NCI-H187 treated with DMSO at 0.1 percent for 48 hours (cell line): ENCODE measurements at places on chromosomes 1 and 21.

- DNase-seq = no peak
Measured at GRCh38 chr1:244962130-244962529, 97.8 kb upstream of the HNRNPU start.

- no peak for DNase-seq
Measured at GRCh38 chr1:62353853-62354252, 34.6 kb upstream of the KANK4 start.

DNA sequence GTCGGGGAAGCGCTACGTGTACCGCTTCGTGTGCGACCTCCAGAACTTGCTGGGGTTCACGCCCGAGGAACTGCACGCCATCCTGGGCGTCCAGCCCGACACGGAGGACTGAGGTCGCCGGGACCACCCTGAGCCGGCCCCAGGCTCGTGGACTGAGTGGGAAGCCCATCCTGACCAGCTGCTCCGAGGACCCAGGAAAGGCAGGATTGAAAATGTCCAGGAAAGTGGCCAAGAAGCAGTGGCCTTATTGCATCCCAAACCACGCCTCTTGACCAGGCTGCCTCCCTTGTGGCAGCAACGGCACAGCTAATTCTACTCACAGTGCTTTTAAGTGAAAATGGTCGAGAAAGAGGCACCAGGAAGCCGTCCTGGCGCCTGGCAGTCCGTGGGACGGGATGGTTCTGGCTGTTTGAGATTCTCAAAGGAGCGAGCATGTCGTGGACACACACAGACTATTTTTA, 17.1 kb downstream of the ETS2 start:
- no peak for DNase-seq

GRCh38 chr1:27569506-27570291, 34.2 kb downstream of the AHDC1 start:
- no peak for DNase-seq

DNA sequence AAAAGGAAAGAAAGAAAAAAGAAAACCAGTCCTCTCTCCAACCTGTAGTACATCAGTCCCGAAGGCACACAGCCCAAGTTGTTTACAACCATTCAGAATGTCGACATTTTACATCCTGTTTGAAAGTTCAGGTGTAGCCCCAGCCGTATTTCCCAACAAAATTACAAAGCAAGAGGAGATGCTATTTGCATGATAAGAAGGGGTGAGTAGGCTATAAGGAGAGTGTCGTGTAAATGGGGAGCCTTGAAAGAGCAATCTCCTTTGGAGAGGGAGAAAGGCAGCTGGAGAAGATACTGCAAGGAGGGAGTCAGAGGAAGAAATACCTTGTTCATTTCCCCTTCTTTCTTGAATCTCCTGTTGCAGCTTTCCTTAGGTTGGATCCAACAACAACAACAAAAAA, 35.5 kb upstream of the DENND1B start:
- DNase-seq = no peak

- DNase-seq = peak; percentile 97
Measured at GRCh38 chr1:1115786-1116700, at the start of gene C1orf159. TSS of gene C1orf159 (minus strand) at chr1:1116089. CDS start at chr1:1091543, 24,546 bp downstream.

GRCh38 chr1:164723296-164723798, 164.4 kb downstream of the PBX1 start:
- DNase-seq = no peak

- no peak for DNase-seq
Measured at GRCh38 chr1:234745844-234746797, 136.1 kb upstream of the IRF2BP2 start.

DNA sequence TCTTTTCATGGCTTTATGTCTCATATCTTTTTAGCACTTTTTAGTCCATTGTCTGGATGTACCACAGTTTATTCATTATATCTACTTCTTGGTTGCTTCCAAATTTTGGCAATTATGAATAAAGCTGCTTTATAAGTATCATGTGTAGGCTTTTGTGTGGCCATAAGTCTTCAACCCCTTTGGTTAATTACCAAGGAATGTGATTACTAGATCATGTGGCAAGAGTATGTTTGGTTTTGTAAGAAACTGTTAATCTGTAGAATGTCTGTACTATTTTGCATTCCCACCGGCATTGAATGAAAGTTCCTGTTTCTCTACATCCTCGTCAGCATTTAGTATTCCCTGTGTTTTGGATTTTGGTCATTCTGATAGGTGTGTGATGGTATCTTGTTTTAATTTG, 31.5 kb downstream of the ZBTB40 start:
- DNase-seq = no peak

DNA sequence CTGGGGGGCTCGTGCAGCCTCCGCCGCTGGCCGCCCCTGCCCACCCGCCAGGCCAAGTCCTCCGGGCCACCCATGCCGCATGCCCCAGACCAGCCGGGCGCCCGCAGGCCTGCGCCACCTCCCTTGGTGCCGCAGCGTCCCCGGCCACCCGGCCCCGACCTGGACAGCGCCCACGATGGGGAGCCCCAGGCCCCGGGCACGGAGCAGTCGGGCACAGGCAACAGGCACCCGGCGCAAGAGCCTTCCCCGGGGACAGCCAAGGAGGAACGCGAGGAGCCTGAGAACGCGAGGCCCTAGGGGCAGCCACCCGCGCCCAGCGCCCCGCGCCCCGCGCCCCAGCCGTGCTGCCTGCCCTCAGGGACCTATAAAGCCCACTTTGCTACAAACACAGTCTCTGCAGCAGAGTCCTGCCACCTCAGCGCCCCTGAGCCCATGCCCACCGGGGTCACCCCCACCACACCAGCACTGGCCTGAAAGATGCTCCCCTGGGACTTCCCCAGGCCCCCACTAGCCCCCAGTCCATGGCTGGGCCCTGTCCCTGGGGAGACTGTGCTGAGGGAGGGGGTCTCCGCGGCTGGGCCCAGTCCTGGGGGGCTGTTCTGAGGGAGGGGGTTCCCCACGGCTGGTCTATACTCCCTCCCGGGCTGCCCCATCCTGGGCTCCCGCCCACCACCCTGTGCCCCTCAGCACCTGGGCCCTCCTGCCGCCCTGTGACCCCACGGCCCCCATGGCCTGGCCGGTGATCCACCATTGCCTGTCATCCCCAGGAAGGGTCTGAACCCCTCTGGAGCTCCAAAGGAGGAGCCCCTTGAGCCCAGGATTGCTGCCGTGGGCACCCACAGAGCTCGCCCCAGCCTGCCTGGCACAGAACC, 8.6 kb downstream of the TNFRSF18 start:
- no peak for DNase-seq

DNA sequence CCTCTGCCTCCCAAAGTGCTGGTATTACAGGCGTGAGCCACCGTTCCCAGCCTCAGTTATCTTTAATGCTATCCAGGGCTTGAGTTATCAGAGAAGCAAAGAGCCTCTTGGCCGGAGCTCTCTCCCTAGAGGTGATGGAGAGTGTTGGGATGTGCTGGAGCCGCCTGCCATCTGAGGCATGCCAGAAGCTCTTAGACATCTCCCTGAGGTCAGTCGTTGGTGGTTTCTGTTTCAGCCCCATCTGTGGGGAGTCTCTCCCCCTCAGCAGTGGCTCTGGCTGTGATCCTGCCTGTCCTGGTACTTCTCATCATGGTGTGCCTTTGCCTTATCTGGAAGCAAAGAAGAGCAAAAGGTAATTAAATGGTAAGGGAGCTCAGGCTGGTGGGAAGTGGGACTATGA, 11.6 kb upstream of the ZNF691 start:
- DNase-seq = no peak

- DNase-seq = no peak
Measured at GRCh38 chr1:55926906-55927471, 652.4 kb downstream of the PLPP3 start.

DNA sequence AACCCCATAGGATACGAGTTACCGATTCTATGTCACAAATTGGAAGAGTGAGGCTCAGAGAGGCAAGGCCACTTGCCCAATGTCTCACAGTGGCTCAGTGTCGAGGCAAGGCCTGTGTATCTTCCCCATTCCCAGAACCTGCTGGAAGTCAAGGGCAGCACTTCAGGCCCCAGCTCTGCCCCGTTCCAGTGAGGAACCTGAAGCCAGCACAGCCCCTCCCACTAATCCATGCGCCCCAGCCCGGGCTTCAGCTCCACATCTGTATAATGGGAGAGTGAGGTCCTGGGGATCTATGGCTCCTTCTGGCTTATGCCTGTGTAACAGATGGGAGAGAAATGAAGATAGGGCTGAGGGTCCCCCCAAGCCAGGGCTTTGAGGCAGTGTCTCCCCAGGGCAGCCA, 56.3 kb downstream of the CASZ1 start:
- no peak for DNase-seq

DNA sequence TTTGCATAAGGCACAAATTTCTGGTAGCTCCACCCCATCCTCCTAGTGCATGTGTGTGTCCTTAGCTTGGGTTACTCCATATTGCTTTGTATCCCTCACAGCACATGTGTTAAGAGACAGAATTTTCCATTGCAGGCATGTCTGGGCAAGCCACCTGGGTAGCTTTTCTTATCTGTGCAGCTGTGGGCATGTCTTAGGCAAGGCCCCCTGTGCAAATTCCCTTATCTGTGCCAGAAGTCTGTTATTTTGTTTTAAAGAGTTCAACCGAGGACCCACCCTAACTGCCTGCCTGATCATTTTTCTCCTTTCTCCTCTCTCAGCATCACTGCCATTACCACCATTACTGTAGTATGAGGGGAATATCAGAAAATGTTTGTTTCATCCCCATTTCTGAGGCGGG, 131.9 kb downstream of the CYYR1 start:
- no peak for DNase-seq

GRCh38 chr21:36725793-36726386, 27.0 kb downstream of the SIM2 start:
- no peak for DNase-seq

GRCh38 chr1:20867847-20868246, 80.7 kb upstream of the HP1BP3 start:
- DNase-seq = no peak

DNA sequence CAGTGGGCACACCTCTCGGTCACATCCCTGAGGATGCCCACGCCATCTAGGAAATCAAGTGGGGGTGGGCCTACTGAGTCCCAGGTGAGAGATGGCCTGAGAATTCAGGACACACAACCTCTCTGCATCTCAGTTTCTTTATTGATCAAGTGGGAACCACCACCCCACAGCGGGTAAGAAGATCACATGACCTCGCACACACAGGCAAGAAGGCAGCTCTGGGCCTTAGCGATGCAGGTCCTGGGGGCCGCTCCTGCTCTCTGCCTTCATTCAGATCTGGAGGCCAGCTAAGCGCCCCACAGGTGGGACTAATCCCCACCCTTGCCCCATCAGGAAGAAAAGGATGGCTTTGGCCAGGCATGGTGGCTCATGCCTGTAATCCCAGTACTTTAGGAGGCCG, 63.2 kb downstream of the PGBD5 start:
- no peak for DNase-seq

GRCh38 chr1:47382399-47382983, 33.6 kb upstream of the FOXE3 start:
- no peak for DNase-seq

DNA sequence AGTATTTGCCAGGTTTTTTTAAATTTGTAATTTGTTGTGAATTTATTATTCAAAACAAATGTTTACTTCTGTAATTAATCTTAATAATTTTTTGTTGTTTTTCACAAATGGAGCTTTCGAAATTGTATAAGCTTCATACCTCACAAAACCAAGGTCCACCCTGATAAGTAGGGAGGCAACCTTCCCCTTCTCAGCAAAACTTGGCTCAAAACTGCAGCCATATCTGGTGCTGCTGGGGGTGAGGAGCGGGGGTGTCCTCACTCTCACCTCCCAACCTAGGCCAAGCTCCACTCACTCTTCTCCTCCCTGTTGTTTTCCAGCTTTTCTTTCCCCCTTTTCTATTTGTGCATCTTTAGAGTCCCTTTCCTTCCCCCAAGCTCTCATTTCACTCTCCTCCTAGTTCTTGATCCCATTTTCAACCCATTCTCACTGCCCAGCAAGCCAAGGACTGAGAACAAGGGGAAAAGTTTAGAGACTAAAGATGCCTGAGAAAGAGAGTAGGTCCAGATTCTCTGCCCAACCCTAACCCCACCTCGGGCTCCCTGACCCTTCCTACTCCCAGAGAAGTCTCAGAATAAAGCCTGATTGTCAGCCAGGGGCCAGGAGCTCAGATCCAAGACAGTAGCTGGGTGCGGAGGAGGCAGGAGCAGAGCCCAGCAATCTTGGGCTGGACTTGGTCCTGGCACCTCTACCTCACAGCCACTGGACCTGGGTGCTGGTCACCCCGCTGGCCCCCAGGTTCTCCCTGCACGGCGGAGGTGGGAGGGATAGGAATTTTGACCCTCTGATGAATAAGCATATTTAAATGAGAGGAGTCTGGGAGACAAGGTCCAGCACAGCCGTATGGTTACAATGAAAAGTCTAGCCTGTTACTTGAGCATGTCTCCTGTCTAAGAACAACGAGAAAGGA, 8.3 kb upstream of the CFAP45 start:
- no peak for DNase-seq

DNA sequence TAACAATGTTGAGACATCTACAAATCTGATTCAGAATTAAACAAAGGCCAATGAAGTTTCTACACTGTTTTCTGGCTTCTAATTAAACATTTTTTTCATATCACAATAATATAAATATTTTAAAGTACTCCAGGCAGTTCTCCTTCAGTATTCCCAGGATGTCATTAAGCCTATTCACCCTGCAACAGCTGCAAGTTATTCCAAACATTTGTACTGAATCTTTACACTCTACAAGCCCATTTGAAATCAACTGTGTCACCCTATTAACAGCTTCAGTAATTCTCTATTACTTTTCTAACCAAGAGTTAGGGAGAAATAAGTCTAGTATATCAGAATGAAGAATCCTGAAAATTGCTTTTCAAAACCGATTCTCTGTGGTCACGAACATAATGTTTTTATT, 124.6 kb downstream of the OLFML2B start:
- DNase-seq = no peak

DNA sequence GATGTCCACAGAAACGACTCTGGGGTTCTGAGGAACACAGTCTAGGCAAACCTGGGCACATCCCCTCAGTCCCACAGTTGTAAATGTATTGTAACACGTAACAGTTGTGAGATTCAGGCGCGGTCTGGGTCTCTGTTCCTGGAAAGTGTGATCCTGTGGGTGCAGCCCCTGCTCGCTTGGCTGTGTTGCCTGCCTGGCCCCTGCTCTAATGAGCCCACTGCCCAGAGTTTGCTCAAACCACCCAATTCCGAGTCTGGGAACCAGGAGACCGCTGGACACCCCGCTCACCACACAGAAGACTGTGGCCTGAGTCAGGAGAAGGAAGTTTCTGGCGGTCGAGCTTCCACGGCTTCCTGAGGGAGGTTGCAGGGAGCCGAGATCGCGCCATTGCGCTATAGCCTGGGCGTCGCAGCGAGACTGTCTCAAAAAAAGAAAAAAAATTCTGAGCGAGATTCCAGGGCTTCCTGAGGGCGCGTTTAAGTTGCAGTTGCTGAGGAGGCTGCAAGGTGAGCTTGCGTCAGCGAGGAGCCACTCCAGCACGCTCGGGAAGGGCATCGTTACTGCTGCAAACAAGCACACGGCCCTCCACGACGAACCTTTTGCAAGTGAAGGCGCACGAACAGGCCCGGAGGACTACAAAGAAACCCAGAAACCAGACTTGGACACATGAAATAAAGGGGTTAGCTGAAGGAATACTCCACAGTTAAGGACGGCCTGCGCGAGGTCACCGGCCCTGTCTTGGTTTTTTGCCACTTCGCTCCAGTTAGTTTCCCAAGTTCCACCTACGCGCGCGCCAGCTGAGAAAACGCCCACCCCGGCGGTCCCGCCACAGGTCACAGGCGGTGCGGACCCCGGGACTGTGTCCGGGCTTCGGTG, 1.1 kb downstream of the C21orf58 start:
- no peak for DNase-seq
